ENCODE measurements at places on chromosomes 2 and 18.

- no peak for ATAC-seq
Observed at GRCh38 chr2:213281156-213281555, 3.1 kb upstream of the SPAG16 start.

DNA sequence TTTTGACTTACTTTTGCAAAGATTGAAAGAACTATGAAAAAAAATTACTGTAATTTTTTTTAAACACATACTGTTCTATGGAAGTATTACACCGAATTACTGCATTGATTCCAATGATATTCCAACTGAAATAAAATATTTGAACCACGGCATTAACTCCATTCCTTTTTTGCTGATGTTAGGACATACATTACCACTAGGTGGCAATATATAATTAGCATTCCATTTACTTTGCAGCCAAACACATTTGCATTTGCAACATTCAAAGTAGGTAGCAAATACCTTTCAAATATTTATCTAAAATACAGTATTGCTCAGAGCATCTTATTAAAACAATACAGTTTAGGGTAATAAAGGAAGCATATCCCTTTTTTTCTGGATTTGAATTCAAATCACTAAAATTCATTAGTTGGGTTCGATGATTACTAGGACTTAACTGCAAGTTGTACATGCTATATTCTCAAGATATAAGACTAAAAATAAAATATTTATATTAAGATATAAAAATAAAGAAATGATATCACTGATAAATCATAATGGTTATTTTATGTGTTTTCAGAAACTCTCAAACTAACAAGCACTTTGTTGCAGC is 31.3 kb downstream of the LANCL1 start:
- no peak for ATAC-seq

DNA sequence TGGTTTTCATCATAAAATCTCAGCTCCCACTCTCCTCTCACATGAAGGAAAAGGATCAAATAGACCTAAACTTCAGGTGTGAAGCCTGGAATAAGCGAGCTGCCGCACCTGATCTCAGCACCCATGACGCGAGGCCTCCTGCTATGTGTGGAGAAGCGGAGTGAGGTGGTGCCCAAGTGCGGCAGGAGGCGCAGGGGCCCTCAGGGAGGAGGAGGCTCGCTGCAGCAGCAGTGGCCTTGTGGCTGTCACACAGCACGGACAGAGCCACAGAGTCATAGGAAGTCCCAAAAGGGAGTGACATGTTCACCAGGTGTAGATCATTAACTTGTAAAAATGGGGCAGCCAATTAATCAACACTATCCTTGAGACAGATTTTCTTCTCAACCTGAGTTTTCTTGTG is 9.1 kb downstream of the SCLY start:
- no peak for ATAC-seq

- ATAC-seq: no peak
Observed at GRCh38 chr18:22349966-22350365, 67.7 kb downstream of the CTAGE1 start.

- no peak for ATAC-seq
Observed at GRCh38 chr18:43220691-43221090, 56.6 kb downstream of the SYT4 start.

DNA sequence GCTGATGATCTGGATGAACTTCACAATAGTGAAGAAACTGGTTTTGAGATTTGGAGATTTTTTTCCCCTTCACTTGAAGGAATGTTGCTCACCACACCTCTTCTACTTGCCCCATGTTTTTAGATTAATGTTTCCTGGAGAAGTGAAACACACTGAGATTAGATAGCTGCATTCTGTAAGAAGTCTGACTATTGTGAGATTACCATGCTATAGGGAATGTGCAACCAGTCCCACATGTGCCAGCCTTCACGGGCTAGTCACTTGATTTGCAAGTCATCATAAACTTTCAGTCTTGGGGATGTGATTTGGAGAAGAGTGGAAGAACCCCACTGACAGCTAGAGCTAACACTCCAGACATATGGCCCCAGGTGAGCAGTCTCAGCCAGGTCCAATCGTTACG is 7.4 kb upstream of the CCNYL1 start:
- no peak for ATAC-seq

DNA sequence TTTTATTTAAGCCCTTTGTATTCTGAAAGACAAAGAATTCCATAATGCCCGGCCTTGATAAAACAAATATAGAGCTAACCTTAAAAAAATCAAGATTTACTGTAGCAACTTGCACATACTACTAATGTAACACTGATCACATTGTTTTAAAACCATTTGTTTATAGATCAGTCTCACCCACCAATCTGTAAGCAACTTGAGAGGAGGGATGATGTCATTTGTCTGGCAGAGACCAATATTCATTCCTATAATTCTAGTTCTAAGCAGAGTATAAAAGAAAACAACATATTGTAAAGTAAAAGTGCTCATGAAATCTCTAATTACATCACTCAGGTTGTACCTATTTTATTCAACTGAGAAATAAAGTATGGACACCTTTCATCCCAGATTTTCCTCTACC is 380.6 kb downstream of the TGIF1 start:
- ATAC-seq: no peak
